ENCODE measurements at places on chromosomes 2 and 18.

DNA sequence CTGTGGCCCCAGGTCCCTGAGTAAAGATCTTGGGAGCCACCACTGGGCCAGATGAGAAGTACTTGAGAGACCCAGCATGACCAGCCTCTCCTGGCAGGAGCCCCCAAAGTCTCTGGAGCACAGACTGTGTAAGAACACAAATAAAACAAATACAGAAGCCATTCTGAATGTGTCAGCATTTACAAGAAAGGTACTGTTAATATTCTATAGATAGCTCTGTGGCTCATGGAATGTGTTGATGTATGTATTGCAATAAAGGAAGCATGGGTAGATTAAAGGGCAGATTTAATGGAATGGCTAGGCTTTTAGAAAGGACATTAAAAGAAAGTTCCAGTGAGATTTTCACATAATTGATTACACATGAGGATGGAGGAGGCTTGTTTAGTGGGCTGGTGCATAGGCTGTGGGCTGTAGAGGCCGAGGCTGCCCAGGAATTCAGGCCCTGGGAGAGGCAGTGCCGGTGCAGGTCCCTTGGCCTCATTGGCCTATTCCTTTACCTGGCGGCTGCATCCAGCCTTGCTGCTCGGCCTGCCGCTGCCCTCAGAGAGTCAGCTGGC lies 127.7 kb upstream of the DLX2 start:
- DNase-seq: no peak

DNA sequence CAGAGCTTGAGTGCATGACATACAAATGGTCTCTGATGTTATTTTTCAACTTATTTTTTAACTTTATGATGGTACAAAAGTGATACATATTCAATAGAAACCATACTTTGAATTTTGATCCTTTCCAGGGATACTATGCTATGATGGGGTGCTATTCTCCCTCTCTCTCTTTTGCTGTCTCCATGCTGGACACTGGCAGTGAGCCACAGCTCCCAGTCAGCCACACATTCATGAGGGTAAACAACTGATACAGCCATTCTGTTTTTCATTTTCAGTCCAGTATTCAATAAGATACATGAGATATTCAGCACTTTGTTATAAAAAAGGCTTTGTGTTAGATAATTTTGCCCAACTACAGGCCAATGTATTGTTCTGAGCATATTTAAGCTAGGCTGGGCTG lies 859.3 kb upstream of the KLHL29 start:
- DNase-seq: no peak

DNA sequence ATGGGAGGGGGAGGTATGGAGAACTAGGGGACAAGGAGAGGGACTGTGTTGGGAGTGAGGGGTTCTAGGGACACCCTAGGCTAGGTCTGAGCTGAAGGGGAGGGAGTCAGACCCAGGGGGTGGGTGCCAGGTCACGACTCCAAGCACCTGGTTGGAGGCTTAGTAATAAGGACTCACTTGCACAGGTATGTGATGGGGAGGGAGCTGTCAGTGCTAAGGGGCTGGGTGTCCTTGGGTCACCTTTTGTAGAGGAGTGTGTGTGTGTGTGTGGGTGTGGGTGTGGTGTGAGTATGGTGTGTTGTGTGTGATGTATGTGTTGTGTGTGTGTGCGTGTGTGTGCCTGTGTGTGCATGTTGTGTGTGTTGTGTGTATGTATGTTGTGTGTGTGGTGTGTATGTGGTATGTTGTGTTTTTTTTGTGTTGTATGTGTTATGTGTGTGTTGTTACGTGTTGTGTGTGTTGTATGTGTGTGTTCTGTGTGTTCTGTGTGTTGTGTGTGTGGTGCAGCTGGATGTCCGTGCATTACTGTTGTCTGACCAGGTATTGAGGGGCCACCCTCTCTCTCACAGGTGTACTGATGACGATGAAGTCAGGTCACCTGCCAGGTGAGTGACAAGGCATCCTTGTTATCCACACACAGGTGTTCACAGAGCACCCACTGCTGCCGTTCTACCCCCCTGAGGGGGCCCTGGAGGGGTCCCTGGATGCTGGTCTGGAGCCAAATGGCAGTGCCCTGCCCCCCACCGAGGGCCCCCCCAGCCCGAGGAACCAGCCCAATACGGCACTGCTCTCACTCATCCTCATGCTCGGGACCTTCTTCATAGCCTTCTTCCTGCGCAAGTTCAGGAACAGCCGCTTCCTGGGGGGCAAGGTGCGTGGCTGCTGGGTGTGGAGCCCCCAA lies 9.8 kb downstream of the SLC4A3 start:
- no peak for DNase-seq

GRCh38 chr2:65404988-65405697 lies 27.3 kb downstream of the SPRED2 start:
- no peak for DNase-seq

GRCh38 chr2:46814160-46814961 lies 101.2 kb downstream of the MCFD2 start:
- DNase-seq: no peak

DNA sequence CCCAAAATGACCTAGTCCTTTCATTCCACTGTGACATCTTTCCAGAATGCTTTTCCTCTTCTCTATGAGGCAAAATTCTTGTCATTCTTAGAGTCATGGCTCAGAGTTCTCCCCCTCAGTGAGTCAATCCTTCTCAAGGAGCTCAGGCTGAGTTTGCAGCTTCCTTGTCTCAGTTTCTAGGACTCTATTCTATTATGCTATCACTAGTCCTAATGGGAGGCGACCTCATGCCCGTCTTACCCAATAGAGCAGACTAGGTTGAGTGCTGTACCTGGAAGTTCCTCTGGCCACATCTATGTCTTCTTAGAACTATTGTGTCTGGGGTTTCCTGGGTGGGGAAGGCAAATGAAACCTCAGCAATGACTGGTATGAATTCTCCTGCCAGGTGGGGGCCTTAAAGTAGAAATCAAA lies 51.5 kb downstream of the HAUS1 start:
- DNase-seq: peak; percentile 61

DNA sequence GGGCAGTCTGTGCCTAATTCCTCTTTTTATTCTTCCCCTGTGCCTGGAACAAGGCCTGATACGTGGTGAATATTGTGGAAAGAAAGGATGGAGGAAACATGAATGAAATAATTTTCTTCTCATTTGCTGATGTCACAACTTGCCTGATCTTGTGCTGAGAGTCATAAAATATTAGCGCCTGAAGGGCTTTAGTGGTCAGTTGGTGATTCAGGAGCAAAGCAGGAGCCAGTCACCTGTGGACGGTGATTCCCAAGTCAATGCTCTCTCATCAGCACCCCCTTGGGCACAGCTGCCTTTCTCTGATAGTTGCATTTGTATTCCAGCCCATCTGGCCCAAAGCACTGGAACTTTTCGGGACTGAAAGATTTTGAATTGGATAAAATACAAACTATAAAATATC lies 502.6 kb upstream of the RAB12 start:
- no peak for DNase-seq

- DNase-seq: peak; percentile 76
Observed at GRCh38 chr2:79723830-79724229, 211.0 kb downstream of the CTNNA2 start.

Measured in amniotic stem cell (primary cell).